ENCODE measurements at places on chromosomes 5 and 9.

GRCh38 chr5:146732962-146733361 lies 145.6 kb downstream of the PPP2R2B start:
- DNase-seq, result no peak

DNA sequence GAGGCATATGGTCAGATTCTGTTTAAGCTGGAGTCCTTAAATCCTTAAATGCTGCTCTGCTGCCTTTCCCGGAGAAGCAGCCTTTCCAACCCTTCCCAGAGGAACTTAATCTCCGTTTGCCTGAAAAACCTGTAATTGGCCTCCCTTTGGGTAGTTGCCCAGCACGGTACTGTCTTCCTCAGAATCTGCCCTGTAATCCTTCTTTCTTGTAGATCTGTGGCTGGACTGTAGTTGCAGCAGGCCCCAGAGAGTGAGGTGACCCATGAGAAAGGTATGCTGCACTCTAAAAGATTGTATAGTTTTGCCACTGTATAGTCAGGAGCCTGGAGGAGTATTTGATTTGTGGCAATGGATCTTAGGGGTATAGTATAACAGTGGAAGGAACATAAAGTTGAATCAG lies 11.7 kb downstream of the SPIN1 start:
- no peak for DNase-seq

DNA sequence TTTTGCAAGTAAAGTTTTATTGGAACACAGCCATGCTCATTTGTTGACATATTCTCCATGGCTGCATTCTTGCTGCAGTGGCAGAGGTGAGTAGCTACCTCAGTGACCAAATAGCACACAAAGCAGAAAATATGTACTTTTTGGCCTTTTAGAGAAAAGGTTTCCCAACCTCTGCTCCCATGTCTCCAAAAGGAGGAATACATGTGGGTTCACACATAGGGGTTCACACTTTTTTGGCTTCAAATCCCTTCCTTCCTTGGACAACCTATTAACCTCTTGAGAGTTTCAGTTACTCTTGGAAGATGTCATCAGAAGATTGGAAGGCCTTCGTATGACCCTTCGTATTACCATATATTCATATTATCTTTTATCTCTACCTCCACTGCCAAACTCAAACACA lies 285.1 kb upstream of the TUT7 start:
- no peak for DNase-seq

DNA sequence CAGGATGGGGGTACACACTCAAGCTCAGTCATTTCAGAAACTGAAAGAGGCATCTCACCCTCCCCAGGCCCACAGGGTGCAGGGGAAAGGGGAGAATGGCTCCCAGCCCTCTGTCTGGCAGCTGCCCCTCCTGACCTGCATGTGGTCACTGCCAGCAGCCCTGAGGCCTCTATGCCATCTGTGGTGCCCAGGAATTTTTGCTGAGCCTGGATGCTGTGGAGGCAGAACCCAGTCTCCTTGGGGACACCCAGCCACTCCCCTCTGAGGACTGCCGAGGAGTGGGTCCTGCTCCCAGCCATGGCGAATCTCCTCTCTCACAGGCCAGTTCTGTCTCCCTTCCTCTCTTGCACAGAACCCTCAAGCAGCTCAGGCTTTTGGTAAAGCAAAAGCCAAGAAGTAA lies 104.0 kb upstream of the ALDH1B1 start:
- DNase-seq, result no peak

DNA sequence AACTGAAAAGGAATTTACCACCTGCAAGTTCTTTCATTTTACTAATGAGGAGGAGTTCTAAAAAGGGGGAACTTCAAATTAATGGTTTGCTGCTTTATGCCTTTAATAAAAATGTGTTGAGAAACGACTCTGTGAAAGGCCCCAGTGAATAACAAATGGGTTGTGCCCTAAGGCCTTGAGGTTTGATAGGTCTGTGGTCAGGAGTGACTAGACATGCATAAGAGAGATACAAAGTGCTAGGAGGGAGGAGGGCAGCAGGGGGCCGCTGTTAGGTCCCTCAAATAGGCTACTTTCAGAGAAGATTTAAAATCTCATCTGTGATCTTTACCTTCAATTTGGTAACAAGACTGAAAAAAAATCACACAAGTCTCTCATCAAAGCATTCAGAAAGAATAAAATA lies 58.3 kb downstream of the FAM81B start:
- no peak for DNase-seq

- DNase-seq, result no peak
Observed at GRCh38 chr9:131801810-131802209, 61.9 kb upstream of the RAPGEF1 start.

DNA sequence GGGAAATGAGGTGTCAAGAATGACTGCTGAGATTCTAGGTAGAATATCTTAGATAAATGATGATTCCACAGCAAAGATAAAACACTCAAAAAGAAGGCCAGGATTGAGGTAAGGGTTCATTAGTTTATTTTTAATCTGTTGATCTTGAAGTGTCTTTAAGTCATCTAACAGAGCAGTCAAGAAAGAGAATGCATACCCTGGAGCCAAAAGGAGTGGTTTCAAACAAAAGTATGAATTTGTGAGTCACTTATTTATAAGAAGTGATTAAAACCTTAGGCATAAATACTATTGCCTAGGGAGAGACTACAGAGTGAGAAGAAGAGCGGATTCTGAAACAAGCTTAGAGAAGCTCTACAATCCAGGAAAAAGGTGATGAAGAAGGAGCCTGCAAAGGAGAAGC lies 541.0 kb downstream of the DTWD2 start:
- no peak for DNase-seq

- DNase-seq, result no peak
Observed at GRCh38 chr9:135017899-135018298, 69.6 kb upstream of the OLFM1 start.

DNA sequence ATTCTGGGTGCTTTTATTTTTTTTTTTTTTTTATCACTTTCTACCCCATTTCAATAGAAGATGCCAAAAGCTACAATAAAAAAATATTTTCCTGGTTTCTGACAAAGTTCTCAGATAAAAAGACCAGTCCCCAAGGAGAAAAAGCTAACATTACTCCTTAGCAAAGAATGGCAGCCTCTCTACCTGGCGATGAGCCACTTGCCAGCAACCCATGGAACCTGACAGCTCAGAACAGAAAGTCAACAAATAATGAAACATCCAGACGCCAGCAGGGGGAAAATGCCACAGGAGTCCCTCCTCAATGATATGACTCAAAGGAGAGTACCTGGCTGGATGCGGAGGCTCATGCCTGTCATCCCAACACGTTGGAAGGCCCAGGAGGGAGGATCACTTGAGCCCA lies 123.2 kb downstream of the MYO10 start:
- DNase-seq, result no peak

- DNase-seq, result no peak
Observed at GRCh38 chr5:9927106-9927505, 297.0 kb upstream of the TAS2R1 start.

GRCh38 chr9:93810028-93810971 lies 144.9 kb downstream of the BARX1 start:
- no peak for DNase-seq

DNA sequence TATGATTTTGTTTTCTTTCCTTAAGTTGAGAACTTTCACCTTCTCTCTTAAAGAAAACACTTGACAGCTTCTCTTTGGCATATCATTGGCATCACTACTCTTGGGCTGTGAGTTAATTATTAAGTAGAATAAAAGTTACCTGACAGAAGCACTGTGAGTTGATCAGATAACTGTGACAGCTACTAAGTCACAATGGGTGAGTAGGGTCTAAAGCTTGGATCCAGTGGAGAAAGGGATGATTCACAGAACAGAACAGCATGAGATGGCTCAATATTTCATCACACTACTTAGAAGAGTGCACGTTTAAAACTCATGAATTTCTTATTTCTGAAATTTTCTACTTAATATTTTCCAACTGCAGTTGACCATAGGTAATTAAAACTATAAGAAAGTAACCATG lies 268.5 kb upstream of the NMUR2 start:
- DNase-seq, result no peak

GRCh38 chr5:110751902-110752762 lies 13.3 kb downstream of the SLC25A46 start:
- DNase-seq, result no peak

- no peak for DNase-seq
Observed at GRCh38 chr9:88236511-88237478, 98.5 kb upstream of the SPATA31C2 start.

DNA sequence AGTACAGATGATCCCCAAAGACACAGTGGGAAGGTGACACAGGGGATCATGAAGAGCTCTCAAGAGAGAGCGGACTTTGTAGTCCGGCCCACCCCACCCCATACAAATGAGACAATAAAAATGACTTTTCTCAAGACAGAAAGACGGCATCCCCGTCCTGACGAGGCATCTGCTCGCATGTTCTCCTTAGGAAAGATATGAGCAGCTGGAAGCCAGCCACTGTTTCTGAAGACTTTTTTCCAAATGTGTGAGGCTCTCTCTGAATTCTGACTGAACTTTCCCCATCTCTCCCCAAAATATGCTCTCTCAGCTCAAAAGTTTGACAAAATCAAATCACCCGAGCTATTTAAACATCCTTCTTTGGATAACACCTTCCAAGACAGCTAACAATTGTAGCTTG lies 105.2 kb downstream of the RFK start:
- DNase-seq, result no peak

DNA sequence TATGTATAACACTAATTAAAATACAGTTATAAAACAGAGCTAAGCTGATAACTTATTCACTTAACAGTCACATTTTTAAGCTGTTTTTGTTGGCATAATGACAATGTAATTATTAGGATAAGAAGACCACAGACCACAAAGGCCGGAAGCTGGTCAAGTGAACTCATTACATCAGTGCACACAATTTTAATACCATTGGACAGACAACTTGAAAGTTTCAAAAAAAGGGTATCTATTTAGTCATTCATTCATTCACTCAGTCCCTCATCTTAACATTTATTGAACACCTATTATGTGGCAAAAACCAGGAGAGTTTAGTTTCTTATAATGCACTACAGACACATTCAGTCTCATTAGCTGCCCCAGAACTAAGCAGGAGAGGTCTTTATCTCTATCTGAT lies 11.6 kb downstream of the ERP44 start:
- no peak for DNase-seq

GRCh38 chr5:125198270-125198974 lies 452.0 kb upstream of the ZNF608 start:
- DNase-seq, result peak; percentile 89

- no peak for DNase-seq
Observed at GRCh38 chr5:178106086-178106485, 7.2 kb upstream of the N4BP3 start.

DNA sequence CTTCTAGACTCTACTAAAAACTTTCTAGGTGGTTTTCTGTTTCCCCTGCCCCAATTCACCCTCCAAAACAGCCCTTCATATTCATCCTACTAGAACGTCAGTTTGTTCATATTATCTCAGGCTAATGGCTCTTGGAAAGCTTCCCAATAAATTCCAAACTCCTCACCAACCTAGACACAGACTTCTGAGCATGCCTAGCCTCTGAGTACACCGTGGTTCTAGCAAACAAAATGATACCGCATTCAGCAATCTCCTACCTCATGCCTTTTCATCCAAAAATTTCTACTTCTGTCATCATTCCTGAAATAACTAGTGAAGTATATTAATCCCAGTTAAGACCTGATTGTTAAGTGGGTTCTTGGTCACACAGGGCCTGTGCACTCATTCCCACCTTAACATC lies 46.5 kb upstream of the NR5A1 start:
- DNase-seq, result no peak

DNA sequence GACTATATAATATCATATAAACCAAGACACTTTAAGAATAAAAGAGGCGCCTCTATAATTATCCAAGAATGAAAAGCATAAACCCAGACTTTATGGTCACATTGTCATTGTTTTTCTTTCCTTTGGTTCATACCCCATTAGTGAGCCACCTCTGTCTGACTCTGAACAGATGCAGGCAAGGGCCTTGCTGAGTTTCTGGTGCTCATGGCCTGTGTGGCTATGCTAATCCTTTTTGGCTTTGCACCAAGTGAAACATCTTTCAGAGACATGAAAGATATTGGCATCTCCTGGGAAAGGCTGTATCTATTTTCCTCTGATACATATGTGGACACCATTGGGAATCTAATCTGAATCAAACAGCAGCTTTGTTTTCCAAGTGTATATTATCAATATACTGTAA lies 222.5 kb downstream of the CHSY3 start:
- DNase-seq, result no peak

GRCh38 chr9:20642045-20642444 lies 19.7 kb upstream of the MLLT3 start:
- DNase-seq, result no peak

DNA sequence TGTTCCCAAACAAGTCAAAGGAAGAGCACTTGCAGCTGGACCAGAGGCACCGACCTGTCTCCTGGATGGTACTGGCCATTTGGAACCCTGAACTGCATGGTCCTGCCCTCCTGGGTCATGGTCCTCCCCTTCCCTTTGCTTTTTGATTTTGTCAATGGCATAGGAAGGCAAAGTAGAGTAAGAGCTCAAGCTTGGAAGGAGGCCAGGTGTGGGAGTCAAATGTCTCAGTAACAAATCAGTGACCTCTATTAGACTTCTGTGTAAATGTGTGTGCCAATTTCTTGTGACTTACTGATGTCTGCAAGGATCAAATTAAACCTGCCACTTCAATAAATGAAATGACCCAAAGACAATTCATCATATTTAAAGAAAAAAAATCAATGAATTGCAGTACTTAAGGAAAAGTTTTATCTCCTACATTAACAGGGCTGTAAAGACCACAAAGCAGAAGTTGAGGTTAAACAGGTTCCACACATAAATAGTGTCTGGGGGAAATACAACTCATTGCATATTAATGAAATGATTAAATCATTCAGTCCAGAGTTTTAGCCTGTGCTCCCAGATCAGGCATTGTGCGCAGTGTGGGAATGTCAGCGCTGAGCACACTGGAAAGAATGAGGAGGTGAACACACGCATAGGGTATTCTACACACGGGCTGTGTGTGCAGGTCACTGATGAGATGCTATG lies 32.7 kb downstream of the OSMR start:
- no peak for DNase-seq

GRCh38 chr5:176590035-176590717 lies 19.8 kb downstream of the GPRIN1 start:
- DNase-seq, result no peak

GRCh38 chr5:141858079-141858765 lies 20.0 kb downstream of the PCDH1 start:
- DNase-seq, result no peak

DNA sequence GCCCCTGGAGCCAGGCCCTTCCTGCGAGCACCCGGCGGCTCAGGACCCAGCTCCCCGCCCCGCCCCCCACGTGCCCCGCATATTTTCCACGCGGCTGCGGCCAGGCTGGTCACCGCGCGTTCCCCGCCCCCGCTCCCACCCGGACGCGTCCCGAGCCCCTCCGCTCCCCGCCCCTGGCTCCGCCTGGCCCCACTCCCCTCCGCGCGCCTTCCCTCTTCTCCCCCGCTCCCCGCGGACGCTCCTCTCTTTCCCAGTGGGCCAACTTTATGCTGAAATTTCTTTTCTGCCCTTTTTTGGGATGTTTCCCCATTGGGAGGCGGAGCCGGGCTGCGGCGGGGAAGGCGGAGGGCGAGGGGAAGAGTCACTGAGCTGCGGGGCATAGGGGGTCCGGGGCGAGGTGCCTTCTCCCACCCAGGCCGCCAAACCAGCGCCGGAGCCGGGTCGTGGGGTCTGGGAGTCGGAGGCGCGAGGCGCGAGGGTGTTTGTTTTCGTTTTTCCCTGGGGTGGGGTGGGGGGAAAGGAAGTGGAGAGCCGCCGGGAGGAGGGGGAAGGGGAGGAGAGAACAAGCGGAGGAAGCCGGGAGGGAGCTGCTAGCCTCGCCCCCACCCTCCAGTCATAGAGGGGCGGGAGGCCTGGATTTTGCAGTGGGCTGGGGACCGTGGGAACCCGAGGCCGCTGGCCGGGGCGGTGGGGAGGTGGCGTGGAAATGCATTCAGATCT lies 1.0 kb upstream of the TPM2 start:
- peak; percentile 23 for DNase-seq

Measured in NCI-H1092 (cell line).